ENCODE measurements at places on chromosomes 7 and 10.

DNA sequence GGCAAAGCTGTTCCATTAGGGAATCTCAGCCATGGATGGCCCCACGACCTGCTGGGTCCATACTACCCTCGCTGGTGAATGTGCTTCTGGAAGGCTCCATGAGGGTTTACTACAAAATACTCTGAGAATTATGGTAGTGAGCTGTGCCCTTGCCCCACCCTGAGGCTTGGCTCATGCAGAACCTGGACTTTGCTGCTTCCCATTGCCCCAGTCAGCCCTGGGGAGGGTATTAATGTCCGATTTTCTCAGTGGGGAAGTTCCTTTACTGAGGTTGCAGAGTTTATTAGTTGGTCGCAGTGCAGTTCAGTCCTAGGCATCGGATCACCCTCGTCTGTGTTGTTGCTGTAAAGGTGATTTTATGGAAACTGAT is 310.1 kb downstream of the WDR37 start:
- no peak for DNase-seq

- DNase-seq: no peak
These were observed 37.7 kb upstream of the MINDY3 start for GRCh38 chr10:15898046-15898445.

DNA sequence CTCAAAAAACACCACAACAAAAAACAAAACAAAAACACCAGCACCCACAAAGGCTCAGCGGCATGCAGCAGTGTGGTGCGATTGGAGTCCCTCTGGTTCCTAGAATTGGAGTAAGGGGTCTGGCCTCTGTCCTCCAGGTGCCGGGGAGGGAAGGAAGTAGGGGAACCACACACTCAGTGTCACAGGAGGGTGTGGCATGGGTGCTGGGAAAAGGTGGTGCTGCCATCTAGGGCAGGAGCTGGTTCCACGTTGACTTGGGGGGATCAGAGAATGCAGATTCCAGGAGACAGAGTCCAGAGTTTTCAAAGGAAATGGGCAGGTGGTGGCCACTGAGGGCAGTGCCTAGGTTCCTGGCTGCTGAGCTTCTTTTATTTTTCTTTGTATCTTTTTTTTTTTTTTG is 19.8 kb upstream of the WIPI2 start:
- DNase-seq: no peak

- DNase-seq: no peak
These were observed 67.6 kb downstream of the ITGA8 start for GRCh38 chr10:15652117-15652516.

DNA sequence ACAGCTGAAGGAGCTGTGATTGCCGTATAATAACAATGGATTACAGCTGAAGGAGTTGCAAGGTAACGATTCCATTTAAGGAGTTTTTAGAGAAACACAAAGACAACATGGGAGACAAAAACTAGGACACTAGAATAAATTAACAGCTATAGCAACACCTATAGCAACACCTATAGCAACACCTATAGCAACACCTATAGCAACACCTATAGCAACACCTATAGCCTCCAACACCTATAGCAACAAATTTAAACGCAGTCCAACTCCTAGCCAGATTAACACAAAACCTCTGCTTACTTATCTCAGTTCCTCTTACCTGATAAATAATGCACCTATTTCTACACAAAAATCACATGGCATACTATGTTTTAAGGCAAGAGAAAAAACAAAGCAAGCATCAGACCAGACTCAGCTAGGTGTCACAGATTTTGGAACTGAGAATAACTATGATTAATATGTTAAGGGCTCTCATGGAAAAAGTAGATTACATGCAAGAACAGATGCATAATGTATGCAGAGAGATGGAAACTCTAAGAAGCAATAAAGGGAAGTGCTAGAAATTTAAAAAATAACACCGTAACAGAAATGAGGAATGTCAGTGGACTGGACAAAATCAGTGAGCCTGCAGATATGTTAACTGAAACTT is 55.7 kb upstream of the SRPK2 start:
- DNase-seq: no peak

All from astrocyte of the hippocampus (primary cell).